ENCODE measurements at places on chromosomes 5 and 9.

GRCh38 chr5:16489322-16489791 lies 23.8 kb upstream of the ZNF622 start:
- peak; percentile 35 for DNase-seq

DNA sequence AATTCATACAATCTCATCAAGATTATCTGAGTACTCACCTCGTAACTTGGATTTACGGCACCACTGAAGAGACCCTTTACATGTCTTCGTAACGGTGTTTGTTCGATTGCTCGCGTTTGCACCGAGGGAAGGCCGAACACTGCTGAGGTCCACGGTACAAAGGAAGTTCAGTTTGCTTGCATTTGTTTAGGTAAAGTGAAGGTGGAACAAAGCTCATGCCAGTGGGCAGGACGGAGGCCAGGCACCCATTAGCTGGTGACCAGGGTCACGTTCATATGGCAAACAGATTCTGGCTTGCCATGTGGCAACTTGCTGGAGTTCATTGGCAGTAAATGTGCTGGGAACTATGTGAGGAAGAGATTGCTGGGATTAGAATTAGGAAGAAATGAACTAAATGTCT lies 164.8 kb downstream of the MACROH2A1 start:
- no peak for DNase-seq

DNA sequence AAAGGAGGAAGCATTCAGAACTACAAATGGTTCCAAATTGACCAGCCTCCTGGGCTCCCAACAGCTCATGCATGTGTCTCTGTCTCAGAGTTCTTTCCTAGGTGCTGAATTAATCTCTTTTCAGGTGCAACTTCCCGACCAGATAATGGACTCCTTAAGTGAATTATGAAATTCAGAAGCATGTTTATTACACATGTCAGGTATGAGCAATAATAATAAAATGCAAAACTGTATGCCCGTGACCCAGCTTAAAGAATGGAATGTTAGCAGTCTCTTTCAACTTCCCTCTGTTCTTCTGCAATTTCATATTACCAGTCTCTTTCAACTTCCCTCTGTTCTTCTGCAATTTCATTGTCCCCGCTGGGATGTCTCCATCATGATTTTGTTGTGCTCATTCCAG lies 60.4 kb downstream of the FBXL7 start:
- DNase-seq, result no peak

DNA sequence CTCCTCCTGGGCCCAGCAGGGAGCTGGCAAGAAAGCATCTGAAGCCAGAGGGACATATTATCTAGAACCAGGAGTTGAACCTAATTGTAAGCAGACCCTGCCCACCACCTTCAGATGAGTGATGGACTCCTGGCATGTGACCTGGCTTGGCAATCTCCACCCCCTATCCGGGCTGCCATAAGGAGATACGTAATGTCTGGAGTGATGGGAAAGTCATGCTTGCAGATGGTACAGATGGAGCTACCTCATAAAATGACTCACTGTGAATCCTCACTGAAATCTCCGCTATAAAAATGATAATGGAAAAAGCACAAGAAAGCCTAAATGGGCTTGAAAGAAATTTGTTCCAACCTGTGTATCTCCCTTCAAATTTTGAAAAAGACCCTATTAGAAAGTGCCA lies 157.5 kb downstream of the DMRT2 start:
- no peak for DNase-seq

- DNase-seq, result no peak
Measured at GRCh38 chr5:16450163-16450562, 15.4 kb downstream of the ZNF622 start.

GRCh38 chr5:158979749-158980521 lies 119.8 kb downstream of the EBF1 start:
- DNase-seq, result no peak

GRCh38 chr5:170296935-170297588 lies 515 bp downstream of the LCP2 start:
- DNase-seq, result peak; percentile 68

- no peak for DNase-seq
Measured at GRCh38 chr5:176723440-176723839, 76.2 kb downstream of the TSPAN17 start.

GRCh38 chr5:14415698-14416074 lies 165.9 kb upstream of the OTULINL start:
- DNase-seq, result no peak

Data from inflammatory macrophage (primary cell).